ENCODE measurements at places on chromosomes 13 and 19.
A peak's percentile ranks its signal among the peaks of the same experiment; 100 is the strongest.

DNA sequence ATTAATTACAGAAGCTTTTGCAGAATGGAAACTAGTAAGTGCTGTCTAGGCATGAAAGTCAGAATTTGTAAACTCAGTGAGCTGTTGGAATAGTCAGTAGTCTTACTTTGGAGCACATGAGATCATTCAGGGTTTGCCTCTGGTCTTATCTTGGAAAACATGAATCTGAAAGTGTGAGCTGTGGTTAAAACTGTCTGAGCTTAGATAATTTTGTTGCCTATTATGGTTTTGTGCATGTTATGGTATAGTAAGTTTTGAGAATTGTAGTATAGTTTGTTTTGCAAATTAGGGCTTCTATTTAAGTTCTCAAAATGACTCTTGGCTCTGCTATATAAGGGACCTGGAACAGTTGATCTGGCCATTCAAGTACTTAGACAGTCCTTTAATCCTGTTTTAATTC is 53.7 kb upstream of the TRPC4 start:
- DNase-seq, result no peak

- peak; percentile 50 for DNase-seq
These were observed 9.0 kb downstream of the DNASE2 start for GRCh38 chr19:12872255-12872654.

- no peak for DNase-seq
These were observed 181.4 kb upstream of the TUBA3C start for GRCh38 chr13:19362946-19363510.

DNA sequence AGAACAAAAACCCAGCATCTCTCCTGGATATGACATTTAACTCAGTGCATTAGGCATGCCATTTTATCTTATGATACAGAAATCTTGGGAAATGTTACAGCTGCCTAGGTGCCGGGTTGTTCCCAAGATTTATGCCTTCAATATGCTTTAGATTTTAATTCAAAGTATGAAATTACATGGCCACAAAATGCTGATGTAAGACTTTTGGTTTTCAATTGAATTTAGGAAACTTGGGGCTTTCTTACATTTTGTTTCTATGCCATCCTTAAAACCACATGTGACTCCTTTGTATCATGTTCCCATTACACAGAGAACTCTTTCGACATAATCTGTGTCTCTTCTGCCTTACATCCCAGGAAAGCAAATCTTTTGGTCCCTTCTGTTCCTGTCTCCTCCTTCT is 83.9 kb downstream of the CCNA1 start:
- no peak for DNase-seq

DNA sequence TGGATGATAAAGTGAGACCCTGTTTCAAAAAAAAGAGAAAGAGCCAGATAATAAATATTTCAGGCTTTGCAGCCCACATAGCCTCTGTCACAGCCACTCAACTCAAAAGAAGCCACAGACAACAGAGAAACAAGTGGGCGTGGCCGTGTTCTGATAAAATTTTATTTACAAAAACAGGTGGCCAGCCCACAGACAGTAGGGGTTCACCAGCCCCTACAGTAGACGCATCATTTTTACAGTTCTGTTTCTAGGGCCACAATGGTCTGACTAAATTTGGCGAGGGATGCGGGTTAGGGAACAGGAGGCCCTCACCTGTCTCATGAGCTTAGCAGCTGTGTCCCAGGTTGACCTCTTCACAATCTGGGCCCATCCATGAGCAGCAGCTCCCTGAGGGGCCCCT is 59.5 kb downstream of the ARHGEF18 start:
- DNase-seq, result peak; percentile 22

DNA sequence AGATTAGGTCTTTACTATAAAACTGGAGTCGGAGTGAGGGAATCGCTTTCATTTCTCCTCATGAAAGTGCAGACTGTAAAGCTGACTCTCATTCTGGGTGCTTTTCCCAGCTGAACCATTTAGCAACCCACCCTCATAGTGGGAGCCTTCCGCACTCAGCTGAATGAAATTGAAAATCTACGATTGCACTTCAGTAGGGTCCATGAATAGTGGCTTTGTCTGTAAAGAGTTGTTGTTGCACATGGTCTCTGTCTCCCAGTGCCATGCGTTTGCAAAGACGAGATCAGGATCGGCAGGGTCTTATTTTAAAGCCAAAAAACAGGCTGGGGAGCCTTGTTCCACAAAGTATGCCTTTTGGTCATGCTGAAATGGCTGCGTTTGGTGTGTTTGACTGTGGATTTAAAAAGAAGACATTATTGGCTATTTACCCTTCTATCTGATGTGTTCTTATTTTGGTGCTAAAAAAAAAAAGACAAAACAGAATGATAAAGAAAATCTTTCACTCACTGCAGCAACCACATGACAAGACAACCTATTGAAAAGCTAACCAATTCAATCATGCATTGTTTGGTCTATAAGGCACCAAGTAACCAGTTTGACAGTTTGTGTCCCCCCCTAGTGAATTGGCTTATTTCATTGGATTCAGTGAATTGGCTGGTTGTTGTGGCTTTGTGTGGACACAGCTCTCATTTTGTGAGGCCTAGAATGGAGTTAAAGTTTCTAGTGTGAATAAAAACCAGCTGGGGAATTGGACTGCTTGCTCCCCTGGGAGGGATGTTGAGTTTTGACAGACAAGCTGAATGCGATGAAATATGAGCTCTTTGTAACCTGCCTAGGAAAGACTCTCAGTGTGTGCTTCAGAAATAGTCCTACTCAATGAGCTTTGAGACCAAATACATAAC is 65.6 kb downstream of the ARHGAP35 start:
- DNase-seq, result no peak

DNA sequence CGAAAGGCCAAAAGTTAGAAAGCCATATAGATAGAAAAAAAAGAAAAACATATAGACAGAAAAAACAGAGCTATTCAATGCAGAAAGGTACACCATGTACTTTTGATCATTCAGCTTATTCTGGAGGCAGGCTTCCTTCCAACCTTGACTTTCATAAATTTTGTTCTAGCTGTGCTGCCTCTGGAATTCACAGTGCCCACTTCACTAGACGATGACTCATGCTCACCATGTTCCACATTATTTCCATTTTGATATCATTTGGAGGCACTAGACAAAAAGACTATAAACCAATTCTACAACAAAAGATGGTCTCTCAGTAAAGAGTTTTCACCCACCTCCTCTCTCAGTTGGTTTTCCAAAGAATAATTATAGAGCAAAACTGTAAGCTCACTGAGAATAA is 229.0 kb upstream of the IPO5 start:
- no peak for DNase-seq

GRCh38 chr19:1668486-1669270 is 16.3 kb upstream of the TCF3 start:
- DNase-seq, result peak; percentile 44

DNA sequence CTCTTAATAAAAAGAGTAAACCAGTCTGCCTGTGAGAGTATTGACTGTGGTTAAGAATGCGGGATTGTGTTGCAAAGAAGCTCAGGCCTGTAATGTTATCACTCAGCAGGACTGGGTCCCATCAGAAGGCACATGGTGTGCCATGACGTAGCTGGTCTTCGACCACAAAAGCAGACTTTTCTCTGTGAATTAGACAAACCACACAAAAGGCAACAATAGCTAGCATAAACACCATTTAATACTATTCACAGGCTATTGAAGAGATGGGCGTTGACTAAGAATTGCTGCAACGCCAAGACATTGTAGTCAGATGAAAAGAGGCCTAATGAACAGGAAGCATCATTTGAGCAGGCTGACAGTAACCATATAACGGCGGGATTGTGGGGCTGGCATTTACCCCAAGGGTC is 235.6 kb upstream of the SOX21 start:
- no peak for DNase-seq

DNA sequence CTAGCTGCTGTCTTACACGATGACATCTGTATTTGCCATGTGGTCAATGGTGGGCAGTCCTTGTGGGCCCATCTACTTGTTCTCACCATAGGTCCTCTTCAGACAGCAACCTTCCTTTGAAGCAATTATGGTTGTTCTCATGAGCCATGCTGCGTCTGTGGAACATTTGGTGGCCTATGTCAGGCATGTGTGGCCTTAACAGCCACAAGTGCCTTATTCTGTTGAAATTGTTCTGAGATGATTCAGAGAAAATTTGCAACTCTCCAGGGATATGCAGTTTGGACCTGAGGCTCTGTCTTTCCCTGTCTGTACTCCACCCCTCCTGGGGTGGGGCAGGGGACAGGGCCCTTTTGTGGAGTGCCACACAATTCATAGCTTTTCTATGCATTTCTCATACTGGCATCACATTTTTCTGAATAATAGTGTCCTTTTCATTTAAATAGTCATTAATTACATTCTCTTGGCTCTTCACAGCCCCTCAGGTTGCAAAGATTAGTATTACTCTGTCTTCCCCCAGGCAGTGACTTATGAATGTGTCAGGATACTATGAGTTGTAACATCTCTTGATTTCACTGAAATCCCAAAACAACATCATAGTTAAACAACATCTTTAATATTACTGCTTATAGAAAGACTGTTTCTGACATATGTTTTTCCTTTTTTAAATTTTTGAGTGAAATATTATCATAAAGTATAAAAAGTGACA is 102.1 kb downstream of the ITGBL1 start:
- peak; percentile 44 for DNase-seq

GRCh38 chr13:97540696-97541095 is 106.7 kb downstream of the RAP2A start:
- no peak for DNase-seq

DNA sequence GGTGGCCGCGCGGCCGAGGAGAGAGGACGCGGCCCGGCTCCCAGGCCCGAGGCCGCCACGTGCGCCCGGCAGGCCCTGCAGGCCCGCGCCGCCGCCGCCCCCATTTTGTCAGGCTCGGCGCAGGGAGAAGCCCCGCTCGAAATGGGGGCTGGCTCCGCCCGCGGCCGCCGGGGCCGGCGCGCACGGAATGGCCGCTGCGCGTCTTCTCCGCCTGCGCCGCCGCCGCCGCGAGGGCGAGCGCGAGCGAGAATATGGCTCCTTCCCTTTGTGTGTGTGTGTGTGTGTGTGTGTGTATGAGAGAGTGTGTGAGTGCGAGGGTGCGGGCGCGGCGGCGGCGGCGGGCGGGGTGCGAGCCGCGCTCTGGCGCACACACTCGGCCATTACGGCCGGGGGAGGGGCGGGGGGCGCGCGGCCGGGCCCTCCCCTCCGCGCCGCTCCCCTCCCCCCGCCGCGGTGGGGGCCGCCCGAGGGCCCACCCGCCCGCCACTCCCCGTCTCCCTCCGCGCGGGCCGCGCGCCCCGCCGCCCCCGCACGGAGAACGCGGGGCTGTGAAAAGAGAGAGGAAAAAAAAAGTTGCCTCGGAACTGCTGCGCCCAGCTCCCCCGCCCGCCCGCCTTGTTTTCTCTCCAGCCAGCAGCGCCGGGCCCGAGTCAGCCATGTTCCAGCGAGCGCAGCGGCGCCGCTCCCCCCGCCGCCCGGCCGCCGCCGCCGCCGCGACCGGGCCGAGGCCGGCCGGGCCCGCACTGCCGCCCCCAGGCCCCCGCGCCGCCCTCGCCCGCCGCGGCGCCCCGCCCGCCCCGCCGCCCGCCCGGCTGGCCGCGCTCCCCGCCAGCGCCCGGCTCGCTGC is 1.0 kb downstream of the HMGB1 start:
- peak; percentile 84 for DNase-seq

GRCh38 chr13:49791711-49792549 is 552 bp downstream of the KPNA3 start:
- DNase-seq, result peak; percentile 69

GRCh38 chr13:48505597-48506091 is 27.2 kb downstream of the RCBTB2 start:
- DNase-seq, result no peak

DNA sequence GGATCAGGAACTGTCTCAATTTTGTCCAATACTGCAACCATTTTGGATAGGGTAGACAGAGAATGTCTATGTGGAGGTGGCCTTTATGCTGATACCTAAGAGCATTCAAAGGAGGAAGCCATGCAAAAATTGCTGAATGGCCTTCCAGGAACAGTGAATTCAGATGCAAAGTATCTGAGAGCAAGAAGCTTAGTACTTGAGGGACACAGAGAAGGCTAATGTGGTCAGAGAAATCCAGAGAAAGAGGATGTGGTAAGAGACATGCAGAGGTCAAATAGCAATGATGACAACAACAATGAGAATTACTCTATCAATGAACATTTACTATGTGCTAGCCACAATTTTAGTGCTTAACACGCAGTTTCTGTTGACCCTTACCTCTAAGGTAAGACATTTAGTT is 785.6 kb upstream of the KLHL1 start:
- no peak for DNase-seq

- DNase-seq, result no peak
These were observed 23.2 kb upstream of the GTF3A start for GRCh38 chr13:27401210-27401609.

GRCh38 chr13:52125547-52125946 is 3.3 kb downstream of the NEK5 start:
- no peak for DNase-seq

DNA sequence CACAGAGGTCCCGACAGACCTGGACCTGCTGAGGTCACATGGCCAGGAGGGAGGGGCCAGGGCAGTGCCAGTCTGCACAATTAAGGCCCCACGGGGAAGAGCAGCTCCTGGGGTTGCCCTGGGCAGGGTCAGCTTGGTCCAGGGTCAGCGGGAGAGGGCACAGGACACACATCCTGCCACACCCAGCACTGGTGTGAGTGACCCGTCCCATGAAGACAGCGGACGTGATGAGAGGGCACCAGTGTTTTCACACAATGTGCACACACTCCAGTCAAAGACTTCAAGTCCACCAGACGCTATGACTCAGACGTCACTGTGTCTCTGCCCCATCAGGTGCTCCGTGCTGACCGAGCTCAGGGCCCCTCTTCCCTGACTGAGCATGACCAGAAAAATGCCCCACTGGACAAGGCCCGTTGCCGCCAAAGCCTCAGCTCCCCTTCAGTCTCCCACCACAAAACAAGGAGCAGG is 4.2 kb downstream of the TMEM259 start:
- DNase-seq, result no peak

- DNase-seq, result no peak
These were observed 84.6 kb downstream of the NALCN start for GRCh38 chr13:101331731-101332130.

DNA sequence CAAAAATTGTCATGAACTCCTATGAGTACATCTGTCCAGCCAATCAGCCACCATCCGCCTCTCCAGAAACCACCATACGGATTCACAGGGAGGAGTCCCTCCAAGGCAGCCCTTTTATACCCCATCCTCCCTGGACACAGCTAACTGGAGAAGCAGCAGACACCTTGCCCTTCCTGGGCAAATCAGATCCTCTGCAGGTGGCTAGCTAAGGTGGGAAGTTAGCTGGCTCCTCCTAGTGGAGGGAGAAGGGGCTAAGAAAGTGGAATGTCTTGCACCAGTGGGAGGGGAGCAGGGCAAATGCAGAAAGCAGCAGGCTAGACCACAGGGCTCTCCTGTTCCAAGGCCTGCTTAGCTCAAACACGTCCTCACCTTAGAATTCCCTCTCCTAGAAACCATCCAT is 46.2 kb upstream of the UQCRFS1 start:
- peak; percentile 56 for DNase-seq

DNA sequence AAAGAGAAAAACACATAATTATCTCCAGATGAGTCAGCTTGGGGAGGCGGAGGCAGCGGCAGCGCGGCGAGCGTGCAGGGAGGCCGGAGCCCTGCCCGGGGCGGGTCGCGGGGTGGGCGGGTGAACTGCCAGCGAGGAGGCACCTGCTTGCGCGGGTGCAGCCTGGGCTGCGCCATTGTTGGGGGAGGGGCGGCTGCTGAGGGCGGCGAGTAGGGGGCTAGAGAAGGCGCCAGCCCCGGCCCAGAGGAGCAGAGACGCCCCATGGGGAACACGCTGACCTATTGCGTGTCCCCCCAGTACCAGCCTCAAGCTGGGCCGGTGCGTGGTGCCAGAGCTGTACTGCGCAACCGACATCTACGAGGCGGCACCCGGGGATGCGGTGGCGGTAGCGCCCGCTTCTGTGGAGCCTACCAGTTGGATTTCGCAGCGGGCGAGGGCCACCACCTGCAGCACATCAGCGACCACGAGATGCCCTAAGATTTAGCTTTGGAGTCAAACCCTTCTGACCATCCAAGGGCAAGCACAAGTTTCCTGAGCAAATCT is 16.7 kb downstream of the ZNF100 start:
- no peak for DNase-seq
